ENCODE measurements at places on chromosomes 5 and 9.

DNA sequence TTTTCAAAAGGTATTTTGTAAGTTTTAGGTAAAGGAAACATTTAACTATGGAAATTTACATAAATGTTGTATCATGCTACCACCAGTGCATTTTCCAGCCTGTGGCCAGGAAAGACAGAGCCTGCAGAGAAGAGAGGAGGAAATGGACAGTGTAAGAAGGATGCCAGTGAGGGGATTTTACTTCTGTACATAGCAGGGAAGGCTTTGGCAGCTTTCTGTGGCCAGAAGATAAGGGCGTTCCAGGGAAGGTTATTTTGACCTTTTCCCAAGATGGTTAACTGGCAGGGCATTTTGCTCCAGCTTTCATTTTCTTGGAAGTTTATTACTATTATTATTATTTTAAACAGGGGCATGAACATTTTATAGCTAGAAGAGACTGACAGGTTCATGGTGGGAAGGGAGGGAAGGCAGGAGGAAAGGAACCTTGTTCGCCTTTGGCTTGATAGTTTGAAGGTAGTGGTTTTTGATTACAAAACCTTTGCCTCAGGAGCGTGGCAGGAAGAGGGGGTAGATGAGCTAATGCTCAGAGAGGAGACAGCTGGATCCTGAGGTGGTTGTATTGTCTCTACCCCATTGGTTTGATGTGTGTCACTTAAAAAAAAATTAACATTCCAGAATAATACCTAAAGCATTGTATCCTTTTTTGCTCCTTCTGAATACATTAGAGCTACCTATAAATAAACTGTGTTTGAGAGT is 4.1 kb downstream of the ISOC1 start:
- DNase-seq = no peak

- DNase-seq = no peak
Observed at GRCh38 chr9:123291736-123292135, 23.4 kb upstream of the STRBP start.

GRCh38 chr5:78905084-78905938 is 79.8 kb downstream of the ARSB start:
- DNase-seq = no peak

DNA sequence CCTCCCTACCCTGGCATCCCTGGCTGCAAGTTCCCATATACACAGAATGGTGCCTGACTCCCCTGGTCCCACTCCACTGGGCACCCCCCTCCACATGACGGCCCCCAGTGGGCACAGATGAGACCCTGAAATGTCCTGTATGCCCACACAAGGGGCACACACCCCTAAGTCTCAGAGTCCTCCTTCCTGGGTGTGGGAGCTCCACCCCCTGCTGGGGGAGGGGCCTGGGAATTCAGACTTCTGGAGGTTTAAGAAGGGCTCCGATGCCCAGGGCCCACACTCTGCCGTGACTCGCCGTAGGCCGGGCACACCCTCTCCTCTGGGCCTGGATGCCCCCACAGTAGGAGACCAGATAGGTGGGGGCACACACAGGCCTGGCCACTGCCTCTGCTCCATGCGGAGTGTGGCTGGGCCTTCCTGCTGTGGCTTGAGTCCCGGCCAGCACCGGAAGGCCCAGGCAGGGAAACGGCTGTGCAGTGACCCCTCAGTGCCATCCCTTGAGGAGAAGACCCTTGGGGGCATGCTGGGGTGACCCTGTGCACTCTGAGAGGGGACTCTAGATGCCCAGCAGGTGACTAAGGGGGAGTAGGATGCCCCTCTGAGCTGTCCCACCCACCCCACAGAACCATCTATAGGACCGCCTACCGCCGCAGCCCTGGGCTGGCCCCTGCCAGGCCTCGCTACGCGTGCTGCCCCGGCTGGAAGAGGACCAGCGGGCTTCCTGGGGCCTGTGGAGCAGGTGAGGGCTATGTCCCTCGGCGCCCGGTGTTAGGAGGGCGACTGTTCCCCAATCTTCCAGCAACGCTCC is 6.5 kb downstream of the EGFL7 start:
- DNase-seq = no peak

DNA sequence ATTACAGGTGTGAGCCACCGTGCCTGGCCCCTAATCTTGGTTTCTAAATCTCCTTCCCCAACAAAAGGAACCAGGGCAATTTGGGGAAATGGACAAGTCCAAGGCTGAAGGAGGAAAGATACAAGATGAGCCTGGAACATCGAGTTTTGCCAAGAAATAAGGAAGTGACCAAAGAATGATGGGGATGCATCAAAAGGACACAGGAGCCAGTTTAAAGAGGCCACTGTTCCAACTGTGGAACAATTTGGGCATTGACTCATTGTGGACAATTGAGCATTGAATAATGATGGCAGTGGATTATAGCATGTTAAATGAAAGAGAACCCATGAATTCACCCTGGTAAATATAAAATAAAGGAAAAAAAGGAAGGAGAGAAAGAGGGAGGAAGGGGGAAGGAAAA is 47.5 kb downstream of the DUSP1 start:
- DNase-seq = no peak

DNA sequence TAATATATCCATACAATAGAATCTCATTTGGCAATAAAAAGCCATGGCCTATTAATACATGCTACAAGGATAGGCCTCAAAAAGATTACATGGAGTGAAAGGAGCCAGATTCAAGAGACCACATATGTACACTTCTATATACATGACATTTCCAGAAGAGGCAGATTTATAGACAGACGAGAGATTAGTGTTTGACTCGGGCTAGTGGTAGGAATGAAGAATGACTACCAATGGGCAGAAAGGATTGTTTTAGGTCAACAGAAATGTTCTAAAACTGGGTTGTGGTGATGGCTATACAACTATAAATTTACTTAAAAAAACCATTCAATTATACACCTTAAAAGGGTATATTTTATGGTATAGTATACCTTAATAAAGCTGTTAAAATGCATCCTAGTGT is 41.9 kb downstream of the SETX start:
- DNase-seq = no peak

- DNase-seq = no peak
Observed at GRCh38 chr5:139686706-139687441, 38.7 kb downstream of the CXXC5 start.

DNA sequence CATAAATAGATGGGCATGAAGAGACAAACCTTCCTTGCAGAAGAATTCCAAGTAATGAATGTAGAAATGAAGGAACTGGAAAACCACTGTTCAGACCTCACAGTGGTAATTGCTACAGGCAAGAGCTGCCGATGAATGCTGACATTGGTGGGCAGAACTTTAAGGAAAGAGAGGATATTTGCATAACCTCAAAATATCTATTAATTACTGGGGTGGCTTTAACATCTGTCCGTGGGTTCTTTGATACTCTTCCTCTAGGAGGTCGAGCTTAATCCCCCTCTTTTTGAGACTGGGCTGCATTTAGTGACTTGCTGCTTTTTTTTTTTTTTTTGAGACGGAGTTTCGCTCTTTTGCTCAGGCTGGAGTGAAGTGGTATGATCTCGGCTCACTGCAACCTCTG is 34.7 kb downstream of the LAMC3 start:
- no peak for DNase-seq

GRCh38 chr5:113474100-113474728 is 14.0 kb downstream of the MCC start:
- DNase-seq = no peak

DNA sequence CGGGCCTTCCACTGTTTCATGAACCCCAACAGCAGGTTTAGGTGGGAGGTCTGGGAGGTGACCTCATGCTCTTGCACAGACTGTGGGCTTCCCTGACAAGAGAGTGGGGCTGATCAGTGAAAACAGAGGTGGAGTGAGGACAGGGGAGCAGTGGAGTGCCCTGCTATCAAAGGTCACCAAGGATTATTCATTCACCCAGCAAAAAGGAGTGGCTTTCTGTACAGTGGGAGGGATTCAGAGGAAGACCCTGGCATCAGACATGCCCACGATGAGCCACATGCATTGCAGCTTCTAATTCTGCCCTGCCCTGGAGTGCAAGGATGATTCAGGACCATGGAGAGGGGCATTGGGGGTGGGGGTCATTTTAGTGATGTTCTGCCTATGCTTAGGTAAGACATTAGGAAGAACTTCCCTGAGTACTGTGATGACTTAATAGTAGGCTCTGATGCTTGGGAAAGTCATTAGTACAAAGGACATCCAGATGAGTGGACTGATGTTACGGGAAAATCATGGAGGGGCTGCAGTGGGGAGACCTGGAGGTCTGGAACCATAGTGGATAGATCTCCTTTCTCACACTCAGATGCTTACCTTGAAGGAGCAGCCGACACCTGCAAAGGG is 12.8 kb downstream of the TRAF1 start:
- DNase-seq = no peak

- no peak for DNase-seq
Observed at GRCh38 chr9:113746486-113746885, 129.6 kb upstream of the ZNF618 start.

DNA sequence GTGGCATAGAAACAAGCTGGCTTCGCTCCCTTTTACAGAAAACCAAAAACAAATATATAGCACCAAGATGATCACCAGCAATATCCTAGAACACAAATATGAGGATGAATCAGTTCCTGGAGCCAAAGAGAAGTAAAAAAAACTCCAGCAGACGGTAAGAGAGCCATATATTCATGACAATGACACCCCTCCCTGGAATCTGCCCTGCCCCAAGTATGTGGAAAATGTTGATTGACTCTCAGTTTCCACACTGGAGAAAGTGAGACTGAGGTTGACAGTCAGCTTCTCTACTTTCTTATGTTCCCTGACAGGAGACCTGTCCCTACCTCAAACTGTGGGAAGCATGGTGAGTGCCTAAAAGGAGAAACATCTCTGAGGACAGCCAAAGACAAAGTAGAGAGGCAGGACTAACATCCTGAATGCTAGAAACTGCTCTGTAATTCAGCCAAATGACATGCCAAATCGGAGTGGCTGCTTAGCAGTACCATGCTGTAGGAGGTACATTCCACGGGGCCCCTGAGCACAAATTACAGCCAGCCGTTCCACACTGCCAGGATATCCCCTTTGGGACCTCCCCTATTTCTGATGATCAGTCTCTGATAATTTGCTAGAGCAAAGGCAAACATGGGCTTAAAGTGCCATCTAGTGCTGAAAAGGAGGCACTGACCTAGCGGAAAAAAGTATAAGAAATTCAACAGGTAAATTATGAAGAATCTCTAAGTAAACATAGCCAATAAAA is 424.0 kb upstream of the RGMB start:
- DNase-seq = peak; percentile 78

- no peak for DNase-seq
Observed at GRCh38 chr5:39264528-39264927, 45.2 kb upstream of the FYB1 start.

- peak; percentile 98 for DNase-seq
Observed at GRCh38 chr9:37486616-37487548, 1.1 kb downstream of the POLR1E start.

GRCh38 chr5:40672425-40672824 is 7.3 kb upstream of the PTGER4 start:
- no peak for DNase-seq

DNA sequence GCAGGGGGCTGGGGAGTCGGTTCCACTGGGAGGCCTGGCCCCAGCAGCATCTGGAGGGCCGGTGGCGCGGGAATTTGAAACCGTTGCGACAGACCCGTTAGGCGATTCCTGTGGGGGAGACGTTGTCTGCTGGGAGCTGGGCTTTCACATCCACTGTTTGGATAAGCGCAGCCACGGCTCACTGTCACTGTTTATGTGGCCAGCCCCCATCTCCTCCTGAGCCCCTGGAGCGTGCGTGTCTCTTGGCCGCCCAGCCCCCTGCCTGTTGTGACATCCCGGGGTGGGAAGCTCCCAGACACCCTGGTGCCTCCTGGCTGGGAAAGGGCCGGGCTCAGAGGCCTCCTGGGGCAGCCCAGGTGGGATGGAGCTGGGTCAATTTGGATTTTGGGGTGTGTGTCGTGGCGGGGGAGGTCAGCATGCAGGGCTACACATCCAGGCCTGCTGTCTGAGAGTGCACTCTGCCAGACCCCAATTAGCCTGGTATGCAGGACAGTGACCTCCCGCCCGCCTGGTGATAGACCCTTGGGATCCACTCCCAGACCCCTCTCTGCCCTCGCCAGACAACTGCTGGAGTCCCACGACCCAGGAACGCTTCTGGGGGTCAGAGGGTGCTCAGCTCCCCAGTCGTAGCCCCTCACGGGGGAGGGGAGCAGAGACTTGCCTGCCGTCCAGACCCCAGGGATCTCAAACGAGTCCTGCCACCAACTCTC is 62.0 kb upstream of the RNU6ATAC start:
- no peak for DNase-seq

GRCh38 chr5:123263859-123264258 is 159.3 kb downstream of the CEP120 start:
- no peak for DNase-seq

- DNase-seq = no peak
Observed at GRCh38 chr5:129661366-129662035, 86.4 kb upstream of the MINAR2 start.

- no peak for DNase-seq
Observed at GRCh38 chr9:16652582-16652981, 217.9 kb downstream of the BNC2 start.

DNA sequence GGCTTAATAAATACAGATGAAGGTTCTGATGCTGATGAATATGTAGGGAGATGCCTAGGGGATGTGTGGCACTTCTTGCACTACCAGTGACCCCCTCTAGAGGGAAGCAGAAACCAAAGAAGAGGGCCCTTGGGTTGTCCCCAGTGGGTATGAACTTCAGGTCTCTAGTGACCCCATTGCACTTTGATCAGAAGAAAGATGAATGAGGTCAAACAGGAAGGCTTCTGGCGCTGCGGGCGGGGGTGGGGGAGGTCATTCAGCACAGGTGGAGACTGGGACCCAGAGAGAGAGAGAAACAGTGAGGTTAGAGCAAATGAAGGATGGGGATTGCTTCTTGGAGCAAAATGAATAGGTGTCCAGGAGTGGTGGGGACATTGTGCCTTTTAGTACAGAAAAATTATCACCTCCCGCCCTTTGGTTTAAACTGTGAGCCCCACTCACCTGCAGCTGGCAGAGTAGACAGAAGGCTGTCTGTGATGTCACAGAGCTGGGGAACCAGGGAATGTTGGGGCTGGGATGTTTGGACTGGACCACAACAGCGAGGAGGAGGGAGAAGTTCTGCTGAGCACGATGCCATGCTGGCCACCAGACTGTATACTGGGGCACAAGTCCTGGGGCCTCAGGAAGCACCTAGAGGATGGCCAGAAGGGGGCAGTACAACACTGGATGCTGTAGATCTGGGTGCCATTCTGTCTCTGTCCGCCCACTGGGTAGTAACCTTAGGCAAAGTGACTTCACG is at the start of gene TEX48:
TEX48 (minus strand) TSS at position 599 of the 739 bp plus-strand sequence. CDS start 10,469 bp downstream, outside the sequence.
- no peak for DNase-seq

DNA sequence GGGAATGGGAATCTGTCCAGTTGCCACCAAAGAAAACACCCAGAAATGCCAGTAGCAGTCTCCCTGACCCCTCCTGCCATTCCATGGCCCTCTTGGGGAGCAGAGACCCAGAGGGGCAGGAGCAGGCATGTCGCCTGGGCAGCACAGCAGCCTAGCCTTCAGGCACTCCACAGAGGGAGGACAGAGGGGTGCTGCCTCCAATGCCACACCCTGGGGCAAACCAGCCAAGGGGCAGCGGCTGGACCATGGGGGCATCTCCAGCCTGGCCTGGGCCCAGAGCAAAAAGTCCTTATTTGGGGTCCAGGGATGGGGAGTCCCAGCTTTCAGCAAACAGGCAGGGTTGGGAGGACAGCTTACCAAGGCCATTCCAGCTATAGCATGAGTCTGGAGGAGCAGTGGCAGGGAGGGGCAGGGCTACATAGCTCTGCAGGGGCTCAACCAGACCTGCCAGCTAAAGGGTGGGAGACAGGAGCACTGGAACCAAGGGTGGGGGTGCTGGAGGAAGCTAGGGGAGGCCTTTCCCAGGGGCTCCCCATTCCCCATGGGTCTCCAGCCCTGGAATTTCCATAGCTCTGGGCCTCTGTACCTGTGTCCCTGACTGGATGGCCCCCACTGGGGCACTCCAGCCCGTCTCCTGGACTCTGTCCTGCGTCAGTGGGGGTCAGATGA is 6.7 kb downstream of the BRD3 start:
- no peak for DNase-seq

- DNase-seq = no peak
Observed at GRCh38 chr5:172005708-172006320, 624 bp downstream of the FBXW11 start.

Data from GM04503 (cell line).